ENCODE measurements at places on chromosomes 11 and 22.

DNA sequence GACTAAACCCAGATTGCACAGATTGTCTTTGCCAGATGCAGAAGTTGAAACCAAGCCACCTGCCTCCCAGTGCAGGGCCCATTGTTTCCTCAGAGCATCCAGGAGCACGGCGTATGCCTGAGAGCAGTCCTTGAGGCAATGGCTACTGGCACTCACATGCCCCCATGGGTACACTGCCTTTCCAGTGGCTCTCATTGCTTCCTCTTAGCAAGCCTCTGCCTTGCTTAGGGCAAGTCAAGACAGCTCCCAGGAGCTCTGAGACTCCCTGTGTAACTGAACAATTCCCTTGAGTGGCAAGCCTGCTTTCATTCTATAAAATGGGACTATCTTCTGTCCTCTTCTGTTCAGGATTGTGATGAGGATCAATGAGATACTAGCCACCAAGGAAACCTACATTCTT, 4.1 kb downstream of the SYTL2 start:
- DNase-seq: no peak

GRCh38 chr22:37981282-37982011, 2.9 kb downstream of the SOX10 start:
- no peak for DNase-seq

- DNase-seq: no peak
Measured at GRCh38 chr11:114386131-114386530, 14.2 kb downstream of the C11orf71 start.

DNA sequence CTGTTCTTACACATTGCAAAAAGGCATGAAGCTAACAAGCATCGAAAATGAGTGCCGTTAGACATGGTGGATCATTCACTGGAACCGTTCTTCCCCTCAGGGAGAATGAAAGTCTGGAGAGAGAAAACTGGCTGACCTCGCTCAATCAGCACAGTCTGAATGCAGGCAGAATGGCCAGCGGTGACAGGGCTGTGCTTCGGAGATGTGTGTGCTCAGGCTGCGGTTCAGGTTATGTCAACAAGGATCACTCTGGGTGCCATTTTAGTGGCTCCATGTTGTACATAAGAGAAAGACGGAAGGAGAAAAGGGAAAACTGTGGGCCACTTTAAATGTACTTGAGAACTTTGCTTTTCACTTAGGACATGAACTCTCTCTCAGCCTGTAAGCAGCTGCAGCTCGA, 749.8 kb upstream of the ARHGAP42 start:
- DNase-seq: no peak

GRCh38 chr22:17352798-17353197, 16.5 kb upstream of the CECR2 start:
- no peak for DNase-seq

DNA sequence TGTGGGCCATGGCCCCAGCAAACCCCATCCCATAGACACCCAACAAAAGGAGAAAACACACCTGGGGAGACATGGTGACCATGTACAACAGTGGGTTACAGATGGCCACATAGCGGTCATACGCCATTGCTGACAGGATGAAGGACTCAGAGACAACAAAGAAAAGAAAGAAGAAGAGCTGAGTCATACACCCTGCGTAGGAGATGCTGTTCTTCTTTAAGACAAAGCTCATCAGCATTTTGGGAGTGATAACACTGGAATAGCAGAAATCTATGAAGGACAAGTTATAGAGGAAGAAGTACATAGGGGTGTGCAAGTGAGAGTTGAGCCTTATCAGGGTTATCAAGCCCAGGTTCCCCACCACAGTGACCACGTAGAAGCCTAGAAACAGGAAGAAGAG, 4.9 kb downstream of the OR8B8 start:
- DNase-seq: no peak

GRCh38 chr22:50610581-50610980, 10.0 kb downstream of the MAPK8IP2 start:
- DNase-seq: no peak

DNA sequence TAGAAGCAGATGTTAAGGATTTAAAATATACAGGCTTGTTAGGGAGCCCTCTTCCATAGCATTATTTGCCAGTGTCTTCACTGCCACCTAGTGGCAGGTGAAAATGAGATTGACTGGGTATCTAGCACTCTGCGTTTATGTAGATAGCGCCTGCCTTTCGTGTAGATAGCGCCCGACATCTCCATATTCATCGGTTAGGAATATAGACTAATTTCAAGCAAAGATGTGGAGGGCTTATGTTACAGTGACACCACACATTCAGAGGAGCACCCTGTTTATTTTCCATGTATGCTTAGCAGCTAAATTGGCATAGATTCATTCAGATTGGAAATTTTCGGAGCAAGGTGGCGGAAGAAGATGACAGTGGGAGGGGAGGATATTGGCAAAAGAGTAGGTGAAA, 72.0 kb downstream of the SLC5A12 start:
- peak; percentile 45 for DNase-seq

DNA sequence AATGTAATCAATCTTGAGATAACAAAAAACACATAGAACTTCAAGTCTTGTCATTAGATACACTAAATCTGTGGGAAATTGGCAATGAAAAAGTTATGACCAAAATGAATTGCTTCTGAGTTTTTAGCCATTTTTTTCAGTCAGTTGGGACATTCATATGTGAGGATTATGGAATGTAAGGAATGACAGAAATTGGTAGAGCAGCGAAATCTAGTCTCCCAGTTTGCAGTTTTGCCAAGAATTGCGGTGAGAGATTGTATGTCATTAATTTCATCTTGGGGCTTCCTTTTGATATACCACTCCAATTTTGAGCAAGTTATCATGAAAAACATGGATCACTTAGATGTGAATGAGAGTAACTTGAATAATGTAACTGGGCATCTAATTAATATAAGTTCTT, 49.9 kb downstream of the SIK2 start:
- no peak for DNase-seq

DNA sequence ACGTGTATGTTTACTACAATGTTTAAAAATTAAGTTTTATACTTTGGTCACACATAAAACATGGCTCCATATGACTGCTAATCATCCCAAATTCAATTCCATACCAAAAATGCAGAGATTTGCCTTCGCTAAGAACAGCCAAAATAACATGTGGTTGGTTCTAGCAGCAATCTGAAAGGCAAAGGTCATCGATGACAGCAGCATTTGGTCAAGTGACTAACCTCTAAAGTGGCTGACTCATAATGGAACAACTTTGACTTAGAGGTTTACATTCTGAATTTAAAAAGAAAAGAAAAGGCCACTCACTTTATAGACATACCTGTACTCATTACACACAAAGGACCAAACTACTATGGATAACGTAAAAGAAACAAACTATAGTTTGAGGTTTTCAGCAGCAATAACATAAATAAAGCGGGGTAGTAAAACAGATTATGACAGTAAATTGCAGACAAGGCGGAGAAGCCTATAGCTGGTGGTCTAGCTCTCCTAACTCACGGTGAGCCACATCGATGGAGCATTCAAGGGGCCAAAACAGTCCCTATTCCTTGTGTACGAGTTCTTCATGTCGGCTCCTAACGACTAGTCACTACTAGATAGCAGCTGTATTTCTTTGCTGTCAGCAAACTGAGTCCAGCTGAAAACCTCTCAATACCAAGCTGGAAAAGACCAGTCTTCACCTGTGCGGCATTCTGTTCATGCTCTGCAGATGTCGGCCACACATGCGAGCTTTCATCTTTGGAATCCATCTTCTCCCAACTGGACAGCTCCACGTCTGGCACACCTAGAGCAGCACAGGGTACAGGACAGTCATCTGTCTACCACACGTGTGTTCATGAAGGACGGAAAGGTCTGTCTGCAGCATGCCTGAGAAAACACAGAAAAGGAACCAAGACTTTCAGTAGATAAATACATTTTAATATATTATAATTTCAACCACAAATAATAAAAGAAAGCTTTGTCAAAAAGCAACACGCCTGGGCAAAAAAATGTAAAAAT, 42.1 kb downstream of the PRDM10 start:
- peak; percentile 77 for DNase-seq

- peak; percentile 13 for DNase-seq
Measured at GRCh38 chr11:27329867-27330632, 33.0 kb downstream of the CCDC34 start.

- DNase-seq: no peak
Measured at GRCh38 chr22:44211256-44211945, 30.7 kb downstream of the PARVG start.

DNA sequence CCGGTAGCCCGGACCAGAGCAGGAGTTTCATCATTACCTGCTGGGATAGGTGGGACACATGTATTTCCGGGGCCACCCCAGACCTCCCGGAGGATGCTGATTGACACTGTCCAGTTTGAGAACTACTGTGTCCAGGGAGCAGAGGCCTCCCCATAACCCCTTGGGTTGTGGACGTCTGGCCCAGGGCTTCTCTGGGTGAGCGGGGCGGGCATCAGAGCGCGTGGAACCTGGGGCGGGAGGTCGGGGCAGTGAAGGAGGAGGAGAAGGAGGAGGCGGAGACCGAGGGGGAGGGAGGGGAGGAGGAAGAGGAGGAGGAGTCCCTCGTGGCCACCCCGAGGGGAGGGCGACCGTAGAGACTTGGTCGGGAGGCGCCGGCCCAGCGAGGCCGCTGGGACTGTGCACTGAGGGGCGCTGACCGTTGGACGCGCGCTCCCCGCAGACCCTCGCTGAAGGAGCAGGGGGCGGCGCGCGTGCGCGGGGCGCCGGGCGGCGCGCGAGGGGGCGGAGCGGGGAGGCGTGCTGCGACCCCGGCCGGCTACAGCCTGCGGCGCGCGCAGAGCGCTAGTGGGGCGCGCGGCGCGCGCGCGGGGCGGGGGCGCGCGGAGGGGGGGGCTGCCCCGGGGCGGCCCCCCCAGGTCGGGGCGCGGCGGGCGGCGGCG, at the start of gene GRK3:
Gene GRK3, plus strand, starts transcription at position 356 of the 659 bp plus-strand sequence. CDS start 366 bp downstream, outside the sequence.
- DNase-seq: peak; percentile 78

GRCh38 chr11:83520849-83521248, 234.7 kb upstream of the CCDC90B start:
- DNase-seq: no peak

GRCh38 chr11:33658195-33658900, 42.3 kb downstream of the C11orf91 start:
- no peak for DNase-seq

DNA sequence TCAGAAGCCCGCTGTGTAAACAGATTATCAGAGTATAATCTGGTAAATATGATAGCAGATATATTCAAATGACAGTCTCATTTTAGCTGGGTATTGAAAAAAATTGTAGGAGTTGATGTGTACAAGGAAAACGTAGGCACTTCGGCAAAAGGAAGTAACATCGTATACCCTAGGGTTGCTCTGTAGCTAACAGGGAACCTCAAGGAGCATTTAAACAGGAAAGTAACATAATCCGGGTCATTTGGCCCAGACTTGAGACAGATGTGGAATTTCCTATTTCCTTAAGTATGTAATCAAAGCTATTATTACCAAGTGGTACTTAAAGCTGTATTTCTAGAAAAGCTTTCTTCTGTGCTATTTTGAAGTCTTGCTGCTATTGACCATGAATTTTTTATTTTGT, 215.6 kb downstream of the DDX10 start:
- DNase-seq: no peak

DNA sequence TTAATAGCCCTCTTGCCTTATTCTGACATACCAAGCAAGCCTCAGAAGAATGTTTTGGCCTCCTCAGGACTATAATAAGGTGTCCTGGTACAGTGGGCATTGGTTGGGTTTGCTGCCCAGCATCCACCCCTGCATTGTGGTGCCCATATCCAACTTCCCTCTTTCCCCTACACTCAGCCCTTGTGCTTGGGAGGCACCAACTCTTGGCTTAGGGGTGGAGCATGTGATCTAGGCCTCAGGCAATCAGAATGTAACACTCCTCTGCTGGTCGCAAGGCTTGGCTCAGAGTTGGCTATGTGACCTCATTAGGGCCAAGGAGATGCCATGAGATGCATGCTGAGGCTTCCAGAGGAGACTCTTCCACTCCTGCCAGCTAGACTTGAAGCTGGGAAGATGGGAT, 123.0 kb downstream of the CSNK2A3 start:
- no peak for DNase-seq

DNA sequence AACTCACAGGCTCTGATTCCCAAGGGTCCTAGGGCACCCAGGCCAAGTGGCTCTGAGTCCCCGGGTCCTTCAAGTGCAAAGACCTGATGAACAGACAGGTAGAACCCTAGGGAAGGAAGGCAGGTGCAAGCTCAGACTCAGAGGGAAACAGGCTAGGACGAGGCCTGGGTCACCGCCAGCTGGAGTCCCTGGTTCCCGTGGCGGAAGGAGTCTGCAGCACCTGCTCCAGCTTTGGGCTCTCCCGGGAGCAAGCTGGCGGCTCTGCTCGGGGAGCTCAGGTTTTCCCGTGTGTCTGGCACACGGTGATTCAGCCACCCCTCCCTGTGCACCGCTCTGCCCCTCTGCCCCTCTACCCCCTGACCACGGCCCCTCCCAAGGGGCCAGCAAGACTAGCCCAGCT, 59.8 kb downstream of the WNT7B start:
- no peak for DNase-seq

GRCh38 chr11:132028380-132029240, 658.2 kb downstream of the NTM start:
- DNase-seq: peak; percentile 10

- DNase-seq: no peak
Measured at GRCh38 chr11:31477528-31478222, 31.7 kb downstream of the IMMP1L start.

DNA sequence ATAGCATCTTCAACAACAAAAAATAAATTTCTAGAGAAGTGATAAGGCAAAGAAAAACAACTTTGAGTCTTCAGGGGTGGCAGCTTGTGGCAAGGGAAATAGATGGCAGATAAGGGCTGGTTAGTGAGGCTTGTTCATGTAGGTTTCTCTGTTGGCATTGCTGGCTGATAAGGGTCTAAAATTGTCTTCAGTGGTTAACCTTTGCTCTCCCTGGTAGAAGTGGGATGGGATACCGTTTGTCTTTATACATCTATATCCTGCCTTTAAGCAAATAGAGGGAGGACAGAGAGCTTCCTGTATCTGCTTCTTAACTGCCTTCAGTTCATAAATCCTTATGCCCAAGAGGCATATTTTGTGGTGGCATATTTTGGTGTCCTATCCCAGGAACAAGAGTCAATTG, 57.1 kb downstream of the TRAF6 start:
- peak; percentile 61 for DNase-seq

DNA sequence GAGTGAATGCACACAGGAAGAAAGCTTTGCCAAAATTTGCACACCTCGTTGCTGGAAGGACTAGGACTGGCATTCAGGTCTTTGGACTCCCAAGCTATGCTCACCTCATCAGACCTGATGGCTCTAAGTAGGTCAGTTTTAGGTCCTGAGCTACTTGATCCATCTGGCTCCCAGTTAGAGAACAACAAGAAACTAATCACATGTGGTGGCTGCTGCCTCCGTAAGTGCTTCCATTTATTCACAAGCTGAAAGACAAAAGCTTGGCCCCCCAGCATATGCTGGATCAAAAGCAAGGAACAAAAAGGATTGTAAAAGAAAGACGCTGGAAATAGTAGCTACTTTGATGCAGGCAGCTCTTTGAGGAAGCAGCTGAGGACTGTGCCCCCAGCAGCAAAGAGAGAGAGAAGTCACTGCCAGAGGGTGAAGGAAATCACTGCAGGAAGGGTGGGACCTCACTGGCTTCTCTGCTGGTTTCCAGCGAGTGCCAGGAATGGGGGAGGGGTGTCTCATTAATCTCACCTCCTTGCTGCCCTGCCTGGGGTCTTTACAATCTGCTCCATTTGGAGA, 268.9 kb downstream of the KIRREL3 start:
- DNase-seq: no peak
